ENCODE measurements at places on chromosomes 1 and 21. TPM values are rescaled to one million over a fixed set of nuclear protein-coding genes. Genes with fewer than 3 reads are reported as not detected.
A peak's percentile ranks its signal among the peaks of the same experiment; 100 is the strongest.

DNA sequence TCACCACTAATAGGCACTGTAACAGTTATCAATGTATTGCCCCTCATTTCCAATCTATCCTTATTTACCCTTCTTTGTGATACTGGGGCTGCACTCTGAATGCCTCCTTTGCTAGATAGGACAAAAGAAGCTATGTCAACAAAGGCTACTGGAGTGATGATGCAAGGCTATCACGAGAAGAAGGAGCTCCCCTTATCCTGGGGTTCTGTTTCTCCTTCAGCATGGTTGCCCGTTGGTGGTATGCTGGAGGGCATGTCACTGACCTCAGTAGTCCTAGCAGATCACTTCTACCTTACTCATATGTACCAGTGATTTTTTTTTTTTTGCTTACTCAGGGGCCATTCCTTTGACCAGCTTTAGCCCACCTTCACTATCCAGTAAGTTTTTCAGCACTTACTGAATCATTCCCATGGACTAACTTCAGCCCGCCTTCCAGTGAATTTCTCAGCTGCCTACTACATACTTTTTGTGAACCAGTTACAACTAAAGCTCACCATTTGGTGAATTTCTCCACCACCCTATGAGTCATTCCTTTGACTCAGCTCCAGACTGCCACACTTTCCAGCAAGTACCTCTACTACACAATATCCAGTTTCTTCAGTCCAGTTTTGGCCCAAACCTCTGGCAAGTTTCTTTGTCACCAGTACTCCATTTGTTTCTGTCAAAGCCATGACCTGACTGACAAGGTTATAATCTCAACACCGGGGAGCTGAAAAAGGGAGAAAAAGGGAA lies 944.5 kb downstream of the KCNT2 start:
- peak; percentile 50 for DNase-seq

GRCh38 chr1:177566495-177566894 lies 395.7 kb downstream of the BRINP2 start:
- no peak for DNase-seq

GRCh38 chr1:12167493-12168429 lies 970 bp downstream of the TNFRSF1B start:
- no peak for DNase-seq

Gene DLGAP3
- total RNA-seq = 1.0 TPM

DNA sequence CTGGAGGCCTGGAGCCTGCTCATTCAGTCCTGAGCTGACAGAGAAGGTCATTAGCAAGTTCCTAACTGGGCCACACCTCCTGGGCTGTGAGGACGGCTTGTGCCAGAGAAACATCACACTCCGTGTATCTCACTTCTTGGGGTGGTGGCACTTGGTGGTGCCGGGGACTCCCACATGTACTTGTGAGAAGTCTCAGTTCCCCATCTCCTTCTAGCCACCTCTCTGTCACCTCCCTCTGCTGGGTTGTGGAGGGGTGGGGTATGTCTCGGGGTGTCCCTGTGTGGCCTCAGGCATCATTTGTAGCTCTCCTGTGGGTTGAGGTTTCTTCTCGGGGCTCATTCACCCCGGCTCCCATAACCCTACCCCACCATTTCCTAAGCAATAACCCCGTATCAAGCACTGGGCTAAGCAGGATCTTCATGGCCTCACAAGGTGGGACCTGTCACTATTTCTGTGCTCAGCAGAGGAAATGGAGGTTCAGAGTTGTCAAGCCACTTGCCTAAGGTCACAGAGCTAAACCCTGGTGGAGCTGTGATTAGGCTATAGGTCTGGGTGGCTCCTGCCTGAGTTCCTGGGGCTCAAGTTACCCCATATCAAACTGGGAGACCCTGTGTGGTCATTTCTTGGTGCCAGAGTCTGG lies 62.5 kb downstream of the UBIAD1 start:
- DNase-seq = no peak

Gene RHBG
- total RNA-seq = 0.42 TPM

DNA sequence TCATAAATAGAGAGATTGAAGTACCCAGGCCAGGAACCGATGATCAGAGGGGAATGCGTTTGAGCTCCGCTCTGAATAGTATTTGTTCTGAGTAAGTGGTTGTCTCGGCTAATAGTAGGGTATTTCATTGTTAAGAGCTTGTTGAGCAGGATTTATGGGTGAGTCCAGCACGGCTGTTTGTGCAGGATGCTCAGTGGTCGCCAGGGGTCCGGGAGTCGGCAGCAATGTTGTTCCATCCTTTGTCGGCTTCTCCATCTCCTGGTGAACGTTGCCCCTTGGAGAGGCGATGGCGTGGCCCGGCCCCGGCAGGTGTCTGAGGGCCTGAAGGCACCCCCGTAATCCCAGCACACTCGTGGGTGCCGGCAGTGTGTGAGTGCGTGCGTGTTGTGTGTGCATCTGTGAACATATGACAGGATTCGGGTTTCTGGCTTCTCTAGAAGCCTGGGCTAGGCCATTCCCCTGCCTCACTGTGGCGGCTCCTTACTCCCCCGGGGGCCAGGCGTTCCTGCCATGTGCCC lies 160.8 kb upstream of the ARHGEF16 start:
- DNase-seq = no peak

- no peak for DNase-seq
Measured at GRCh38 chr21:45169001-45169400, 94.6 kb downstream of the ADARB1 start.

DNA sequence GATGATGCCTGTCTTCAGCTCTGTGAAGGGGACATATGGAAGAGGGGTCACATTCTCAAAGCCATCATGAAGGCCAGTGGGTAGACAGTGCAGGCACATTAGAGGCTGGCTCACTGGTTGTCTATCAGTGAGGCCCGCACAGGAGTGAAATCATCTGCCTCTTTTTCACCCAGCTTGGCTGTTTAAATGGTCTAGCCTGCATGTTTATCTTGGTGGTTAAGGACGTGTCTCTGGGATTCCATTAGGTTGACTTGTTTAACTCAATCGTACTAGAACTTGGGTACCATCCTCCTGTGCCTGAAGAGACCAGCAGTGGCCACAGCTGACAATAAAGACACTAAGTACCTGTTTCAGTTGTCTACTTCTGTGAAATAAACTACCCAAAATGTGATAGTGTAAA lies 219.3 kb downstream of the PLPP3 start:
- no peak for DNase-seq

Gene SYTL1
- 16.5 TPM for total RNA-seq

- DNase-seq = no peak
Measured at GRCh38 chr1:63545780-63546179, 22.5 kb downstream of the EFCAB7 start.

- DNase-seq = no peak
Measured at GRCh38 chr1:205782627-205783432, 7.5 kb upstream of the RAB29 start.

- no peak for DNase-seq
Measured at GRCh38 chr1:168512864-168513595, 30.8 kb downstream of the XCL2 start.

- DNase-seq = no peak
Measured at GRCh38 chr1:167054531-167054930, 35.6 kb downstream of the GPA33 start.

- no peak for DNase-seq
Measured at GRCh38 chr1:34050709-34051485, 114.1 kb downstream of the CSMD2 start.

DNA sequence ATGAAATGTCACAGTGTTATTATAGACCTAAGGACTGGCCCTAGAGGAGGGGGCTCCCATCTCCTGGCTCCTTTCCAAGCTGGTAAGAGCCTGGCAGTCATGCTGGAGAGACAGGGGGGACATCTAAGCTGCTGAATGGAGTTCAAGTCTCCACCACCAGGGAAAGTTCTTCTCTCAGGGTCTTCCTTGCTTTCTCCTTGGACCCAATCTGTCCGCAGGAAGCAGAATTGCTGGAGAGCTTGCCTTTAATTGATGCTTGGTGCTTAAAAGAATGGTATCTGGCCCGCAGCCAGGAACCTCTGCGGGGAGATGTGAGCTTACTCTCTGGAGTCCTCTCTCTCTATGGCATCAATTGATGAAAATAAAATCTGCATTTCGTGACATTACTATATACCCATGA lies 25.1 kb downstream of the IRF2BP2 start:
- no peak for DNase-seq

DNA sequence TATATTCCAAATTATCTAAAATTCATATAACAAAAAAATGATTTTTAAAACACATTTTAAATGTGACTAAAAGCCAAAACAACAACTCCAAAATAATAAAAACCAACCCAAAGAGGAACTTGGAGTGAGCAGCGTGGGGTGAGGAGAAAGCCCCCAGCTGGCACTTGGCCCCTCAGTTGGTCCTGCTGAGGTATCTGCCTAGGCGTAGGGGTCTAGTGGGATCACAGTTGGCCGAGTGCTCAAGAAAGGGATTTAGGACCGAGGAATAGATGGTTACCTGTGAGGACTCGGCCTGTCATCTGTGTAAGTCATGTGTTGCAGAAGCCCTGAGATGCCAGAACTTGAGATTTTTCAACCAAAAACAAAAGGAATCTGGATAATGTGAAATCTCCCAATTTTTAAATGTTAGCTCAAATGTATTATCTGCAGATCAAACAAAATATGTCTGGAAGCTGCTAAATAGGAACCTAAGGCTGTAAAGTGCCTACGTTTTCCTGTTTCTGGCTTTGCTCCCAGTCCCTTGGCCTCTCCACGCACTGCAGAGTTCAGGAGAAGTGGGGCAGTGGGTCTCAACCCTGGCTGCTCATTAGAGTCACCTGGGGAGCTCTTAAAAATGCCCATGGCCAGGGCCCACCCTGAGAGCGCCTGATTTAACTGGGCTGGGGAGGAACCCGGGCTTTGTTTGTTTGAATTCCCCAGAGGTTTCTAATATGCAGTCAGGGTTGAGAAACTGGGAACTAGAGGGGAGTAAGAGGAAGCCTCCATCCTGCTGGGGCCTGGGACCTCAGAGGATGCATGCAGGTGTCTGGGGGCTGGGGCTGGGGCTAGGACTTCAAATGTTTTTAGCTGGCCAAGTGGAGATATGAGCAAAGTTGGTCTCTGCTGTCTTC lies 38.5 kb upstream of the LDLRAP1 start:
- no peak for DNase-seq

DNA sequence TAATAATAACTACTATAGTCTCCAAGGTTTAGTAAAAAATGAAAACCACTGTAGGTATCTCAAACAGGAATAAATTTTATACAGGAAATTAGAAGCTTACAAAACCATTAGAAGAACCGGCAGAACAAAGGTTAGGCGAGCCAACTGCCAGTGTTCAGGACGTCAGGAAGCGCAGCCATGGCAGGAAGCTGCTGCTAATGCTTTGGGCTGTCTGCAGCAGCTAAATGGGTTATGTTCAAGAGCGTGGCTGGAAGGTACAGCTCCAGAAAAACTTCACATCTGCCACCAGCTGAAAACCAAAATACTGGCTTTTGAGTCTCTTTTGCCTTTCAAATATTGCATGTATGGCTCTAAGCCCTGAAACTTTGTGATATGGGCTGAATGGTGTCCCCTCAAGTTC lies 35.7 kb upstream of the MYSM1 start:
- DNase-seq = no peak

Gene IFNLR1
- total RNA-seq = 4.5 TPM

Gene AKNAD1
- not detected for total RNA-seq

GRCh38 chr1:176541663-176542062 lies 78.7 kb downstream of the PAPPA2 start:
- no peak for DNase-seq

Gene AMY1B
- not detected for total RNA-seq

DNA sequence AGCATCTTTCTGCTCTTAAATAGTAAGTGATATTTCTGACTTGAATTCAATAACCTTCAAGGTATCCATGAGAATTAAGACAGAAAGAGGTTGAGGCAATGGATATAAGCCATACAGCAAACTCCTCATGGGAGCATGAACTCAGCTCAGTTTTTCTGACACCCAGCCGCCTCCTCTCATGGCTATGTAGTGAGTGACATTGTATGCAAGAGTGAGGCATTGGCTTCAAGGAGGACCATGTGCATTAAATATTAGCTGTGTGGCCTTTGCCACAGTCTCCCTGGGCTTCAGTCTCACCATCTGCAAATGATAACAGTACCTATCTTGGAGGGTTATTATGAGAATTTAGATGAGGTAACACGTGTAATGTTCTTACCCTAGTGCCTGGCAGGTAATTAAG lies 23.4 kb downstream of the NIBAN1 start:
- no peak for DNase-seq

DNA sequence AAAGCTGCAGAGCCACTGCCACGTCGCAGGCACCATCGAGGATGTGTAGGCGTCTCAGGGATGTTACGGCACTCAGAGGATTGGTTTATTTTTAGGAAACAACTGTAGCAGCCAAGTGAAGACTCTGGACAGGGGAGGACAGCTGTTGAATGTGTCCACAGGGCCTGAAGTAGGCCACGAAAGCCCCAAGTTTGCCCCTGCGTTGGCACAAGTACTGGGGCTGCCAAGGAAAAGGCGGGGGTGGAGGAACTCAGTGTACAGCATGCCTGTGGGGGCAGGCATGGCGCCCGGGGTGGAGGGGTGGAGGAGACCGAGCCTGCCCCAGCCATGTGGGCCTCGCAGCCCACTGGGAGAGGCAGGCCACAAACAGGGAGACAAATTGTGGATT lies 89.7 kb downstream of the ADARB1 start:
- no peak for DNase-seq

Gene EXTL1
- not detected for total RNA-seq

All from Calu3 (cell line).